ENCODE measurements at places on chromosomes 16 and 17. TPM values are rescaled to one million over a fixed set of nuclear protein-coding genes. Genes with fewer than 3 reads are reported as not detected.

TBX4 gene
- total RNA-seq: not detected

OSGIN1 gene
- total RNA-seq: 1.0 TPM

KRT36 gene
- not detected for total RNA-seq

SMIM36 gene
- not detected for total RNA-seq

ATP2A3 gene
- total RNA-seq: 353 TPM

TIGD7 gene
- total RNA-seq: 5.1 TPM

HOXB1 gene
- total RNA-seq: not detected

CPHXL2 gene
- not detected for total RNA-seq

PERCC1 gene
- not detected for total RNA-seq

CHD9 gene
- total RNA-seq: 98.7 TPM

ABCA10 gene
- total RNA-seq: not detected

HIRIP3 gene
- total RNA-seq: 52.3 TPM

CCL14 gene
- total RNA-seq: not detected

PRR14 gene
- 81.4 TPM for total RNA-seq

PSMD11 gene
- total RNA-seq: 137 TPM

FMNL1 gene
- total RNA-seq: 133 TPM

PIRT gene
- total RNA-seq: not detected

TIMP2 gene
- not detected for total RNA-seq

CMTM2 gene
- total RNA-seq: 0.91 TPM

MFAP4 gene
- total RNA-seq: 0.65 TPM

GJD3 gene
- total RNA-seq: not detected

WNT9B gene
- total RNA-seq: not detected

MARVELD3 gene
- not detected for total RNA-seq

CNTNAP1 gene
- 6.8 TPM for total RNA-seq

TEKT1 gene
- total RNA-seq: not detected

SMIM5 gene
- not detected for total RNA-seq

ATXN7L3 gene
- 107 TPM for total RNA-seq

PIPOX gene
- total RNA-seq: 4.1 TPM

NPB gene
- total RNA-seq: 2.8 TPM

MSLN gene
- 0.44 TPM for total RNA-seq

HAP1 gene
- total RNA-seq: 0.22 TPM

NXN gene
- 2.8 TPM for total RNA-seq

TEX19 gene
- 1.8 TPM for total RNA-seq

MRPL38 gene
- total RNA-seq: 198 TPM

NPIPA8 gene
- 18.5 TPM for total RNA-seq

GP2 gene
- total RNA-seq: not detected

RTN4RL1 gene
- not detected for total RNA-seq

AOC3 gene
- total RNA-seq: 3.6 TPM

SLC47A1 gene
- not detected for total RNA-seq

HCRT gene
- total RNA-seq: not detected

ZNF213 gene
- 8.5 TPM for total RNA-seq

FBXO39 gene
- total RNA-seq: not detected

CCDC154 gene
- 2.5 TPM for total RNA-seq

FAHD1 gene
- total RNA-seq: 13.7 TPM

FAM83G gene
- total RNA-seq: 10.4 TPM

Measured in OCI-LY7 (cell line).